ENCODE measurements at places on chromosomes 2 and 18.

DNA sequence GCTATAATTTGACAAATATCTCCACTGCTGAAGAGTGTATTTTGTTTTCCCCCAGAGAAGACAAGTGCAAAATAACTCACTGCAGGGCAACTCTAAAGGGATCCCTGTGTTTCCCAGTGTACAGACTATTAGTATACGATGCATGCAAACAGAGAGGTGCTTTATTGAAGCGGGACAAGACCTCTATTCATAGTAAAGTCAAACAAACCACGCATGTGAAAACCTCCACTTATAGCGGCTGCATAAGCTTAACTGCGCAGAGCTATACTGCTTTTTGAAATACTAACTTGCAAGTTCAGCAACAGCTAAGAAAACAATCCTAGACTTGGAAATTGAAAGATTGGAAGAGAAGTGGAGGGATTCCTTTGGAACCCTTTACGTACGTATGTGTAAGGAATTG is 15.6 kb downstream of the RNF144A start:
- H3K36me3 ChIP-seq: peaks cover 43% of the 10 kb centered on the region
- H3K4me1 ChIP-seq: peaks cover 41% of the 10 kb centered on the region
- H3K27ac ChIP-seq: no peak overlapping the region
- no peak overlapping the region for H3K4me3 ChIP-seq
- H3K27me3 ChIP-seq: no peaks in the 10 kb centered on the region

- no peak overlapping the region for H3K27ac ChIP-seq
- no peak for DNase-seq
- H3K27me3 ChIP-seq: no peaks in the 10 kb centered on the region
Observed at GRCh38 chr2:172545408-172546075, 10.3 kb upstream of the PDK1 start.

DNA sequence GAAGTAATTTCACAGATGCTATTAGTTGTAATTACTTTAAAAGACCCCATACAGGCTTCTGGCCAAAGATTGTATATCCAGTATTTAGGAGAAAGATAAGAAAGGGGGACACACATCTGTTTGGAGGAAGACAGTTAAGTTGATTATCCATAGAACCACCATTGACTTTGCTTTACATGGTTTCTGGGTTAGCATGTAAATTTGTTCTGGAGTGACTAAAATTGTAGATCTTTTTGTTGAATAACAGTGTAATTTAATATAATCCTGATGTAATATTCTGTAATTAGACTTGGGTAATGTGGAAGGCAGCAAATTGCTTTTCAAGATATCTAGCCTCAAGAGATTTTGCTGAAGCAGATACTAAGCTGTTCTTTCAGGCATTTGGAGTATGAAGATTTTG is 17.2 kb downstream of the COMMD1 start:
- no peak overlapping the region for H3K4me3 ChIP-seq
- H3K27me3 ChIP-seq: no peaks in the 10 kb centered on the region
- H3K36me3 ChIP-seq: no peaks in the 10 kb centered on the region
- no peaks in the 10 kb centered on the region for H3K4me1 ChIP-seq
- no peak overlapping the region for H3K27ac ChIP-seq
- no peak for DNase-seq

- no peaks in the 10 kb centered on the region for H3K36me3 ChIP-seq
- peak overlapping the region; percentile 88 for H3K27ac ChIP-seq
- H3K4me1 ChIP-seq: peaks cover 43% of the 10 kb centered on the region
- DNase-seq: no peak
Observed at GRCh38 chr18:13382366-13382953, 163.9 kb downstream of the LDLRAD4 start.

GRCh38 chr18:74281980-74282754 is 9.6 kb downstream of the CYB5A start:
- H3K4me3 ChIP-seq: no peak overlapping the region
- DNase-seq: no peak
- H3K4me1 ChIP-seq: peaks cover 12% of the 10 kb centered on the region
- H3K36me3 ChIP-seq: no peaks in the 10 kb centered on the region
- peak overlapping the region; percentile 21 for H3K27ac ChIP-seq

DNA sequence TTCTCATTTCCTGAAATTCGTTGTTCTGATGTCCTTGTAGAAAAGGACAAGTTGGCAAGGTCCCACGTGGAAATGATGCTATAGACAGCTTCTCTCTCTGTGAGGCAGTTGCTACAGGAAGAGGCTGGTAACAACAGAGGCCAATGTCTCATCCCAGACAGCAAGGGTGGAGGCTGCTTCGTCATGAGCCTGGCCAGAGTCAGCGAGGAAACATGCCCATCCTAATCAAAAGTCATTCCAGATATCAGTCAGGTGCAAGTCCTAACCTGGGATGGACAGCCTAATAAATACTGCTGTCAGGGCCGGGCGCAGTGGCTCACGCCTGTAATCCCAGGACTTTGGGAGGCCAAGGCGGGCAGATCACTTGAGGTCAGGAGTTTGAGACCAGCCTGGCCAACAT is 6.4 kb upstream of the SMAD7 start:
- DNase-seq: no peak
- no peak overlapping the region for H3K4me3 ChIP-seq
- H3K36me3 ChIP-seq: no peaks in the 10 kb centered on the region

- H3K4me1 ChIP-seq: no peaks in the 10 kb centered on the region
- DNase-seq: no peak
- peaks cover under 1% of the 10 kb centered on the region for H3K27me3 ChIP-seq
- H3K36me3 ChIP-seq: no peaks in the 10 kb centered on the region
- H3K27ac ChIP-seq: no peak overlapping the region
Observed at GRCh38 chr2:232882505-232883115, 12.5 kb downstream of the SNORC start.
